Left renal cortex interstitium (tissue), 4 donors: ENCODE measurements at places on chromosomes 6 and 20.

DNA sequence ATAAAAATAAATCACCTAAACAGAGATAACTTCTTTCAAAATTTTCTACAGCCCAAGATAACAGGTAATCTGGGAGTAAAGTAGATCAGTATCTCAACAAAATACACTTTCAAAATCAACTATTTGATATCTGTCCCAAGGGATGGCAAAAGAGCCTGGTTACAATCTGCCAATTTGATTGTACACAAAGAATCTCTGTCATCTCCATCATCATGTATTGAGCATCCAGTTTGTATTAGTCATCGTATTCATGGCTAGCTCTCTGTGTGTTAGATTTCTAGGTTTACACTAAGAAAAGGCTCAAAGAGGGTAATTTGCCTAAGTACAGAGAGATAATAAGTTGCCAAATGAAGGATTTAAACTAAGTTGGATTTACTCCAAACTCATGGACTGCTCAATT is 329.0 kb upstream of the NRSN1 start:
- no peak for DNase-seq

DNA sequence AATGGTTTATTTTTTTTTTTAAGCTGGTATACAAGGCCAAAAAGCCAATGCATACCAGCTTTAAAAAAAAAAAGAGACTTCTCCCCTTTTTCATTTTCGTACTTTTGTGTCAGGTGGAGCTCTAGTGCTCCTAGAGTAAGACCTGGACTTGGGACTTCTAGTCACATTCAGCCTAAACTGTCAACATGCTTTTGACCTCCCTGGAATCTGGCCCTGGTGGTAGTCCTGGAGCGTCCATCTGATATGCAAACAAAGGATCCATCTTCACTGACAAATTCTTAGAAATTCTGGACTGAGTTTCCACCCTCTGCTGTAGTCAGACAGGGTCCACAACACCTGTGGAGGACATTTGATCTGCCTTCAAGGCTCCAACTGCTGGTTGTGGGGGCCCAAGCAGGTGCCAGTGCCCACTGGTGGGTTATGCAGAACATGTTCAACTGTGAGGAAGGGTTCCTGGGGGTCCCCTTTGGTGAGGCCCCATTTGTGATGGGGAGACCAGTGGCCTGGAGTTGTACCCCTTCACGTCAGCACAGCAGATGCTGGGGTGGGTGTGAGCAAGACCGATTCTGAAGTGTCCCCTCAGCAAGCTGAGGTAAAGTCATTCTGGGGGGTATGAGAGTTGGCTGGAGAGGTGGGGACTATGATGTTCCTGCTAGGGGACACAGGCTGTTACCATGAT is 12.6 kb upstream of the PCMTD2 start:
- DNase-seq = no peak

- DNase-seq = no peak
These were observed 95.0 kb downstream of the SNX5 start for GRCh38 chr20:17873410-17874270.

- no peak for DNase-seq
These were observed 73.9 kb upstream of the BACH2 start for GRCh38 chr6:90370493-90370959.

GRCh38 chr6:51430589-51430988 is 611.9 kb downstream of the TFAP2B start:
- DNase-seq = no peak

GRCh38 chr20:6525447-6526303 is 241.8 kb upstream of the BMP2 start:
- no peak for DNase-seq

DNA sequence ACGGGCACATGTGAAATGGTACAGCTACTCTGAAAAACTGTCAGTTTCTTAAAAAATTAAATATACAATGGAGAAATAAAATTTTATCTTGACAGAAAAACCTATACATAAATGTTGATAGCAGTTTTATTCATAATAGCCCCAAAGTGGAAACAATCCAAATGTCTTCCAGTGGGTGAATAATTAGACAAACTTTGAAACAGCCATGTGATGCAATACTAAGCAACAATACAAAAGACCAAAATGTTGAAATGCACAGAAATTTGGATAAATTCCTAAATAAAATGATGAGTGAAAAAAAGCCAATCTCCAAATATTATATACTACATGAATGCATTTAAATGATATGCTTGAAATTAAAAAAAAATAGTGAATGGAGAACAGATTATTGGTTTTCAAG is 523.1 kb downstream of the HTR1B start:
- DNase-seq = no peak

DNA sequence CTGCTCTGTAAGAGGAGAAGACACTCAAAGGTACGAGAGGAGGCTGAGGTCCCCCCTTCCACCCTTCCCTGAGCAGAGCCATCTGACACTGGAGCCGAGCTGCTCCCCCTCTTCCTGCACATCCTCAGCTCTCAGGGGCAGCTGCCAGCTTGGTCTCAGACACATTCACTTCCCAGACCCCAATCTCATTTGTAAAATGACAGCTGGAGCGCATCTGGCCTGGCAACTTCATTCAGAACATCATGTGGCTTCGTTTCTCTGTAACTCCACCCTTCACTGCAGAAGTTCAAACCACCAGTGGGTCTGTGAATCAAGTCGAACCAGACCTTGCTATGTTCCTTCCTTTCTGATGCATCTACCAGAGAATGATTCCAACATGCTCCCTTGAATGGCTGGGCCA is 145.6 kb upstream of the CDH4 start:
- DNase-seq = no peak

DNA sequence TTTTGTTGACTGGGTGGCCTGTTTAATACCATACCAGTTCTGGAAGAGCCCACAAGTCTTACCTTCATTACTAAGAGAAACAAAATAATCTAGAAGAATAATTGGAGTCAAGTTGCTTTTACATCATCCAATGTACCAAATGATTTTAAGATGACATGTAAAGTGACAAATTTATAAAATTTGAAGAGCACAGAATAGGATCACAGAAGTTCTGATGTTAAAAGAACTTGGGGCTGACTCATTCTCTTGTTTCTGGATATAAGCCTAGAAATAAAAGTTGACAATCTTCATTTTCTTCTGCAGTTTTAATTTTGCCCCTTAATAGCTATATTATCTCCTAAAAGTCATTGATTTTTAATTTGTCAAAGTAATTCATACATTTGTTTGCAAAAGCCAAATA is 317.5 kb upstream of the MARCKS start:
- DNase-seq = no peak

DNA sequence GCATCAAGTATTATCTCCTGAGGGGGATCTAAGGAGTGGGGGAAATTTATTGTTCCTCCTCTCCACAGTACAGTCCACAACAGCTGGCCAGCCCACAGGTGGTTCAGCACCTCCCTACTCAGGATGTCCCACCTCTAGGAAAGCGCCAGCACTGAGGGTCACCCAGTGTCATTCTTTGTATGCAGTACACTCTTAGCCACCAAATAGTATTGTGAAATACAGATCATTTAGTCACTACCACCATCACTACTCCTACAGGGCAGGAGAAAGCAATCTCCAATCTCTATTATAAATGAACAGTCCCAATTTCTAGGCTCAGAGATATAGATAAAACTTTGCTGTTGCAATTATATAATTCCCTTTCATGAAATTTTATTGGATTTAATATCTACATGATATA is 6.3 kb upstream of the ZNF76 start:
- DNase-seq = no peak

GRCh38 chr6:152100183-152100618 is 292.7 kb downstream of the ESR1 start:
- DNase-seq = no peak

GRCh38 chr20:12416281-12416680 is 498.6 kb downstream of the BTBD3 start:
- DNase-seq = no peak

DNA sequence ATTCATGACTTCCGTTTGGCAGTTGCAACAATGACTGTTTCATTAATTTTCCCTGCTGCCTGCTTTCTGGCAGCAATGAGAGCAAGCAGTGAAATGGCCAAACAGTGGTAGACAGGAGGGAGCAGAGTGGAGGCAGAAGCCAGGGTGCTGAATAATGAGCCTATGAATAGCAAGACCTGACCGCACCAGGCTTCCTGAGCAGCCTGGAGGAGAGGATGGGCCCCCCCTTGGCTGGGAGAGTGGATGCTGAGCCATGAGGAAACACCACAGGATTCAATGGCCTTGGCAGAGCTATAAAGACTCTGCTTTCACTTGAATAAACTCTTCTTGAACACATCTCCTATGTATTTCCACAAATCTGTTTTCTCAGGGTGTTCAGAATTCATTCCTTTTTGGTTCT is 68.1 kb upstream of the SNRPB2 start:
- no peak for DNase-seq

- no peak for DNase-seq
These were observed 12.3 kb downstream of the PCK1 start for GRCh38 chr20:57573242-57573641.

GRCh38 chr20:52219441-52219840 is 27.9 kb upstream of the ZFP64 start:
- no peak for DNase-seq

- no peak for DNase-seq
These were observed 1.5 kb upstream of the RREB1 start for GRCh38 chr6:7106215-7106751.

DNA sequence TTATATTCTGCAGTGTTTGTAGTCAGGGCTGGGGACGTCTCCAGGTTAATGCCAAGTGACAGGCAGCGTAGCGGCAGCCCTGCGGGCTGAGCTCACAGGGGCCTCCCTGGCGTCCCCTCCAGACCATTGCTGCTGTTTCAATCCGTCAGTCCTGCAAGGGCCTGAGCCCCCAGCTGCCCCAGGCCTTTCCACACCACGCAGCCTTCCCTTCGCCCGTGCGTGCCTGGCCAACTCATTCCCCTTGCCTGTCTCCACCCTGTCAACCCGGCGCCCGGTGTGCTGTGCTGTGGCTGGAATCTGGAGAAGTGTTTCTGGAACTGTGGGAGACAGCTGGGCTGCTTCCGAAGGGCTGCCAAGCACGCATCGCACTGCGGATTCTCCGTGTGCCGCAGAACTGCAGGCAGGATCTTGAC is 11.9 kb downstream of the BHLHE23 start:
- no peak for DNase-seq

- DNase-seq = no peak
These were observed 344.7 kb downstream of the CDH4 start for GRCh38 chr20:61596687-61597330.

DNA sequence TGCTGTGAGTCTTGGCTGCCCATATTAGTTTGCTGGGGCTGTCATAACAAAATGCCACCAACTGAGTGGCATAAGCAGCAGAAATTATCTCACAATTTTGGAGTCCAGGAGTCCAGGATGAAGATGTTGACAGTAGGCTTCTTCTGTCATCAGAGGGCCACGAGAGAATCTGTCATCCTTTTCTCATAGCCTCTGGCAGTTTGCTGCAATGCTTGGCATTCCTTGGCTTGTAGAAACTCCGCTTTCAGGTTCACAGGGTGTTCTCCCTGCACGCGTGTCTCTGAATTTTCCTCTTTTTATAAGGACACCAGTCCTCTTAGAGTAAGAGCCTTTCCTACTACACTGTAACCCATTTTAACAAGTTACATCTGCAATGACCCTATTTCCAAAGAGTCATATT is 838.4 kb downstream of the TFAP2A start:
- no peak for DNase-seq
